ENCODE measurements at places on chromosomes 2 and 18.

DNA sequence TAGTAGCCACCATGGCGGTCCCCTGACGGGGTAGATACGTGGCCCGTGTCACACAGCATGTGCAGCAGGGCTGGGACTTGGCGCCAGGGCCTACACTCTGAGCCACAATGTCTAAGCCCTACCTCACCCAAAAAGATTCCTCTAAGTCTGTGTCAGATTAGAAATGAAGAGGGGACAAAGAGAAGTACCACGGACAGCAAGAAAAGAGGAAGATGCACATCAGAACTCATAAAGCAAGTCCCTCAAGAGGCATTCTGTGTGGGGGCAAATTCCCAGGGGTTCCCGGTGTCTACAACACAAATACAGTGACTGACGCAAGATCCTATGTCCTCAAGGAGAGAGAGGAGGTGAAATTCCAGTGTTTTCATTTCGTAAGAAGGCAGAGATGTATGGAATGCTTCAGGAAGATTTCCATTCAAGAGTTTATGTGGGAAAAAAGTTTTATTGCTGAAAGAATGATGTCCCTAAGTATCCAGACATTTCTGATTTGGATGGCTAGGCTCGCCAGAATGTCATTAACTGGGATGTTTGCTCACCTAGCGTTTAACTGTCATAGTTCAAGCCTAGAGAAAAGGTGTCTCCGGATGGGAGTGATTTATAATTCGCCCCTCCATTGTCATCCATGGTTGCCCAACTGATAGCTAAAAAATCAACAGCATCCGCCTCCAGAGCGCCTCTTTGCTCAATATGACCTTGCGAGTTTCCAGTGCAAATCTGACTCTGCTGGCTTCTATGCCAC is 75.6 kb upstream of the CHMP1B start:
- DNase-seq, result no peak

- no peak for DNase-seq
These were observed 49.9 kb downstream of the SOX11 start for GRCh38 chr2:5742126-5742525.

DNA sequence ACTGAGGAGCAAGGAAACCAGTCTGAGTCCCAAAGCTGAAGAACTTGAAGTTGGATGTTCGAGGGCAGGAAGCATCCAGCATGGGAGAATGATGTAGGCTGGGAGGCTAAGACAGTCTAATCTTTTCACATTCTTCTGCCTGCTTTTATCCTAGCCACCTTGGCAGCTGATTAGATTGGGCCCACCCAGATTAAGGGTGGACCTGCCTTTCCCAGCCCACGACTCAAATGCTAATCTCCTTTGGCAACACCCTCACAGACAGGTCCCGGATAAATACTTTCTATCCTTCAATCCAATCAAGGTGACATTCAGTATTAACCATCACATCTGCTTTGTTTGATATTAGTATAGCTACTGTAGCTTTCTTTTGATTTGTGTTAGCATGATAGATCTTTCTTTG is 27.1 kb downstream of the VRK2 start:
- no peak for DNase-seq

DNA sequence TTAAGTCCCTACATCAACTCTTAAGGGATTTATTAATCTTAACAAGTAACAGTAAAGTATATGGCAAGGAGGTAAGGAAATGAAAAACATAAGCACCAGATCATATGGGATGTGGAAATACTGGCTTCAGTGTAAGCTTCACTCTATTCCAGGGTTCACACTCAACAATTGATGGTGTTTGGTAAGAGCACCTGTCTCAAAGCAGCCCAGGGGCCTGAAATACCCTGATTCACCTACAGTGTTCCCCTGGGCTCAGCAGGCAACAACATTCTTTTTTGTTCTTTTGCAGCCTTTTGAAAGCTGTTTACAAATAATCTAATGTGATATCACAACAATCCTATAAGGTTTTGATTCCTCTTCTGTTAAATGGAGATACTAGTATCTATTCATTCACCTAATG is 1.2 kb upstream of the MLPH start:
- no peak for DNase-seq

GRCh38 chr2:216829533-216829932 is 30.3 kb downstream of the TNP1 start:
- DNase-seq, result no peak

GRCh38 chr2:239648607-239649006 is 247.8 kb upstream of the HDAC4 start:
- DNase-seq, result no peak

DNA sequence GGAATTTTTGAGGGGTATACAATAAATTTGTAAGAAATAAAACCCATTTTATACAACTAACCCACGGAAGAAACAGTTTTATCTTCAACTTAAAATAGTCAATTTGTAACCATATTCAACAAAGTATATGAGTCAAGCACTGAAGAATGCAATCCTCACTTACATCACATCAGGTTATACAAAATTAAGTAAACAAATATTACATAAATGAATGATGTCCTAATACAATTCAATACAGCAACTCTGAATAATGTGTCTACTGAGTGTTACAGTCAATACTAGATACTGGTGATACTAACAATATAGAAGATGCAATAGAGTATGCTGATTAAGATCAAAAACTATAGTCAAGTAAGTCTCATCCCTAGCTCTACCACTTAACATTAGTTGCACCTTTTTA is 58.6 kb downstream of the FANCL start:
- no peak for DNase-seq

GRCh38 chr2:163246135-163246534 is 407.6 kb upstream of the KCNH7 start:
- DNase-seq, result no peak

GRCh38 chr2:236820763-236821344 is 251.2 kb downstream of the ACKR3 start:
- DNase-seq, result no peak

DNA sequence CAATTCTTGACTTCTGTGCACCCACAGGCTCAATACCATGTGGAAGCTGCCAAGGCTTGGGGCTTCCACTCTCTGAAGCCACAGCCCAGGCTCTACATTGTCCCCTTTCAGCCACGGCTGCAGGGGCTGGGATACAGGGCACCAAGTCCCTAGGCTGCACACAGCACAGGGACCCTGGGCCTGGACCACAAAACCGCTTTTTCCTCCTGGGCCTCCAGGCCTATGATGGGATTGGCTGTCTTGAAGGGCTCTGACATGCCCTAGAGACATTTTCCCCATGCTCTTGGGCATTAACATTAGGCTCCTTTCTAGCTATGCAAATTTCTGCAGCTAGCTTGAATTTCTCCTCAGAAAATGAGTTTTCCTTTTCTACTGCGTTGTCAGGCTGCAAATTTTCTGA is 29.7 kb downstream of the NUP35 start:
- DNase-seq, result no peak

- no peak for DNase-seq
These were observed 29.2 kb upstream of the KCNF1 start for GRCh38 chr2:10882568-10882967.

DNA sequence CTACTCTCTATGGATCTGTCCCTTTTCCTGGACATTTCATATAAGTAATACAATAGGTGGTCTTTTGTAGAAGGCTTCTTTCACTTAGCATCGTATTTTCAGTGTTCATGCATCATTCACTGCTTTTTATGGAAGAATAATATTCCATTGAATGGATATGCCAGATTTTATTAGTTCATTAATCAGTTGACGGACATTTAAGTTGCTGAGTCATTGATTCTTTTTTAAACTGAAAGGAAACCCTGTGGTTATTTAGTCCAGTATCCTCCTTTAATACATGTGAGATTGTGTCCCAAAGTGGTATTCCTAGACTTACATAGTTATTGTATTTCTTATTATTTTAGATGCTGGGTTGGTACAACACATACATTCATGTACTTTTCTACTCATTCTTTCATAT is 162.1 kb upstream of the UNC80 start:
- no peak for DNase-seq

DNA sequence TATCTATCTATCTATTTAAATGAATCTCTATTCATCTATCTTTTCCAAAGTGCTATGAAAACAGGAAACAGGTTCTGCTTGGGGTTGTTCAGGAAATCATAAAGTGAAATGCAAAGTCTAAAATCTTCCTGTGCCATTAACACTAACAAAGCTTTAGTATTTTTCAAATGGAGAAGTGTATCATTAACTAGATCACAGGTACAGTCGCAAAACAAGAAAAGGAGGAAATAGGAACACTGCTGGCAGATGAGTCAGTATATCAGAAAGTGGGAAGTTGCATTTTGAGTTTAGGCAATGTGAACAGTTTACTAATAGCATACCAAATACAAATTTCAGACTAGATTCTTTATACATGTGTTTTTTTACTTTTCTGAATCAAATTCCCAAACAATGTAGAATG is 888.5 kb upstream of the FSHR start:
- DNase-seq, result no peak

DNA sequence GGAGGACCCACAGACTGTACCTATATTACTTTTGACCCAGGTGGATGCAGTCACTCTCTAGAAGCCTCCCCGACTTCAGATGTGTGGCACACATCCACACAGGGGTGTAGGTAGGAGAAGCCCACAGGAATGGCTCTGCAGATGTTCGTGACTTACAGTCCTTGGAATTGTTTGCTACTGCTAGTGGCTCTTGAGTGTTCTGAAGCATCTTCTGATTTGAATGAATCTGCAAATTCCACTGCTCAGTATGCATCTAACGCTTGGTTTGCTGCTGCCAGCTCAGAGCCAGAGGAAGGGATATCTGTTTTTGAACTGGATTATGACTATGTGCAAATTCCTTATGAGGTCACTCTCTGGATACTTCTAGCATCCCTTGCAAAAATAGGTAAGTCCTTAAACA is 605 bp downstream of the SLC9A4 start:
- DNase-seq, result no peak

- DNase-seq, result no peak
These were observed 97.8 kb downstream of the CSRNP3 start for GRCh38 chr2:165567273-165567672.

DNA sequence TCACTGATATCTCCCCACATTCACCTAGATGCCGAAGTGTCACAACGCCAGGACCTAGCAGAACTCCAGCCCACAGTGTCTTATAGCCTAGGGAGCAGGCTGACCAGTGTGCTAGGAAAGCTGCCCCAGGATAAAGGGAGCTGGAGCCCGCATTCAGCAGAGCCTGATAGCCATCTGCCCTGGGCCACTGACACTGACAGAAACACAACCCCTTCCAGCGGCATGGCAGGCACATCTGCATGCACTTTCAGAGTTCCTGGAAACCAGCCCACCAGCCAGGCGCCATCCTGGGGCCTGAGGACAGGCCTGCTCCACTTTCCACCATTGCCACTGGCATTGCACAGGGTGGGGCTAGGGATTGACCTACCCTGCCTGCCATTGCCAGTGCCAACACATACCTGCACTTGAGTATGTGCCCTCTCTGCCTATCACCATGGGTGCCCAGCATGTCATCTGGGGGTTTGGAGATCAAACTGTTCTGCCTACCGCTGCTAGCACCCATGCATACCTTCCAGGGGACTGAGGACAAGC is 290.1 kb upstream of the KLHL14 start:
- DNase-seq, result no peak

DNA sequence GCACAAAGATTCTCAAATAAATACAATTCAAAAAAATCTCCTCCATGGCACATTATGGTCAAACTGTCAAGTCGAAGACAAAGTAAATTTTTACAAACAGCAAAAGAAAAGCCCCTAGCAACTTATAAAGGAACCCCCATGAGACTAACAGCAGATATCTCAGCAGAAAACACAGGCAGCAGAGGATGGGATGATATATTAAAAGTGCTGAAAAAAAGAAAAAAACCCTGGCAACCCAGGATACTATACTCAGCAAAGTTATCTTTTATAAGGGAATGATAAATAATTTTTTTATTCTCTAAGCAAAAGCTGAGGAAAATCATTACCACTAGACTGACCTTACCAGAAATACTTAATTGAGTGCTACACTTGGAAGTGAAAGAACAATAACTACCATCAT is 326.4 kb downstream of the CYRIA start:
- no peak for DNase-seq

DNA sequence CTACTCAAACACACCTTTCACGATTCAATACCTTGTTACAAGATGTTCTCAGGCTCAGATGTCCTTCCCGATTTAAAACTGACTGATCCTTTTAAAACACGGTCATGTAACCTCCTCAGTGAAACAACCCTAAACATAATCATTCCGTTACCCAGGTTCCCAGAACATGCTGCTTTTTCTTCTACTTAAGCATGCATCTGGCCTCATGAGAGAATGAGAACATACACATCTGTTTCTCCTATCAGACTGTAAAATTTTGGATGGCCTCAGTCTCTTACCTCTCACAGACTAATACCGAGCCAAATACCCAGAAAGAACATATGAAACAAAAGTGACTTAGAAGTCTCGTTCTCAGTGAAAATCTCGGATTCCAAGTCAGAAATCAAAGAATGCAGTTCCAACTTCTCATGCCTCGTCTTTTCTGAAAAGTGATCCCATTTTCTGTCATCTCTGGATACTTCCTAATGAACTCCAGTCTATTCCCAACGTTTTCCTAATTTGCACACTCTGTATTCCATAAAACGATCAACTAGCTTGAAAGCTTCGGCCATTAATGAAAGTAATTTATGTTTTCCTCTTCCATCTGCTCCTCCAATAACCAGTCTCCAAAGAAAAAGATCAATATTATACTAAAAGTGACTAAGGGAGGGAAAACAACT is 919 bp downstream of the SF3B1 start:
- DNase-seq, result no peak

DNA sequence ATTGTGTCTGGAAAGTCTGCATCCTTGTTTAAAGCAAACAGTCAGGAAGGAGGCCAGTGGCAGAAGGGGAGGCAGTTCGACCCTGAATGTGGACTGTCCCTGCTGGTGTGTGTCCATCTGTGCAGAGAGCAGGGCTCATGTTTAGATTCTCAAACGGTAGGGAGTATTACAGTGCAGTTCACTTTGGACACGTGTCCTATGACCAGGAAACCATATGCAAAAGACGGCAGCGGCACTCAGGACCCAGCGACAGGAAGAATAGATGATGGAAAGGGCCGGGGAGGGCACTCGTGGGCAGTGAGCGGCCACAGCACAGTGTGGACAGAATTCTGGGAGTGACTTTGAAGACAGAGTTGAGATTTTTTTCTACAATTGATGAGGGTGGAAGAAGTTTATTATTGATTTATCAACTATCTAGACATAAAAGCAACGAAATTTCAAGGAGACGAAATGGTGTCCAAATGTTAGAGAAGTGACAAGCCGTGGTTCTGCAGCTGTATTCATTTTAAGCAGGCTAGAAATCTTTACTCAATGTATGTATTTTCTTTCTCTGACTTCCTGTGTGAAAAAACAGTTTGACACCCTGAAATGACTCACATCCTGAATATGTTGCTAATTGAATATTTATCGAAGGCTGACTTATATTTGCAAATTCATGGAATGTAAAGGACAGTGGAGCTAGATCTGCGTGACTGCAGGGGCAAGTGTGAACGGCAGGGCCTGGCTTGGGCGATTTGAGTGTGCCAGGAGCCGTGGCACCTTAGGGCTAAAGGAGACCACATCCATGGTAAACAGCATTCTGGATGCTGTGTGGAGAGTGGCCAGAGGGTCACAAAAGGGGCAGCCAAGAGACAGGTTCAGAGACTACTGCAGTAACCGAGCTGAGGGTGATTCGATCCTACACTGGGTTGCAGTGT is 214.2 kb downstream of the PTGR3 start:
- DNase-seq, result no peak
